HL-60 (cell line): ENCODE measurements at places on chromosomes 1 and 21.
A peak's percentile ranks its signal among the peaks of the same experiment; 100 is the strongest.

DNA sequence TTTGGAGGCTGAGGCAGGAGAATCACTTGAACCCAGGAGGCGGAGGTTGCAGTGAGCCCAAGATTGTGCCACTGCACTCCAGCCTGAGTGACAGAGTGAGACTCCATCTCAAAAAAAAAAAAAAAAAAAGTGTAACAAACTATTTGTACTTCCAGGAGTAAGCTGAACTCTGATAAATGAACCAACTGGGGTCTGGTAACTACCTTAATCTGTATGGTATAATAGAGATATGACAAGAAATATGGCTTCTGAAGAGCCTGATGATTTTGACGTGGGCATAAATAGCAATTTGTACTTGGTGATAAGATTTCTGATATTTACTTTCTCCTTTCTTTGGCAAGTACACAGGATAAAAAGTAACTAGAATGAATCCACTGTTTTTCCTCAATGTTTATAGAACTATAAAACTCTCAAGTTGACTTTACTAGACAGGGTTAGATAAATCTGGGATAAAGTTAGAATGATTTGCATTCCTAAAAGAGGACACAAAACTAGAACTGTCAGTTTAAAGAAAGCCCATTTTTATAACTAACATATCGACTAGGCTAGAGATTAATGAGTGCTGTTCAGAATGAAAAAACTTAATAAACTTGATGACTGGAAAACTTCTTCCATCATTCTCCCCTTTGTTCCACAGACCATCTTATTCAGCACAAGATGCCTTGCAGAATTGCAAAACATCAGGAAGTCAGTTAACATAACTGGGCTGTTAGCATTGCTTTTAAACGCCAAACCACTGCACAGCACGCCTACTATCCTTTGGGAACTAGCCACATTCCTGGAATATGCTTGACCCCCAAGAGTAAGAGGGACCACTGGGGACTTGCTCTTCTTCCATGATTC, 51.5 kb upstream of the EDARADD start:
- DNase-seq, result no peak

DNA sequence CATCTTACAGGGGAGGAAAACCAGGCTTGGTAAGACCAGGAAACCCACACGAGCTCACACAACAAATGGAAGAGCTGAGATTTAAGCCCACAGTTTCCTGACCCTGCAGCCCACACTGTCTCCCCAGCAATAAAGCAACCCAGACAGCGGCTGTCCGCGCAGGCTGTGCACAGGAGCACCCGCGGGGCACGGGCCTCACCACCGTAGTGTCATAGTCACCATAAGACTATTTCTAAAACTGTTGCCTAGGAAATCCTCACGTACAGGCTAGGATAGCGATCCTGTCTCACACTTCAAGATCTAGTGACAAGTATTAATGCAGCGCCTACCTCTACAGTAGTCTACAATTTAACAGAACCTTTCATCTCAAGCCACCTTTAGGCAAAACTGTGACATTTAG, 54.0 kb upstream of the SYT6 start:
- no peak for DNase-seq

DNA sequence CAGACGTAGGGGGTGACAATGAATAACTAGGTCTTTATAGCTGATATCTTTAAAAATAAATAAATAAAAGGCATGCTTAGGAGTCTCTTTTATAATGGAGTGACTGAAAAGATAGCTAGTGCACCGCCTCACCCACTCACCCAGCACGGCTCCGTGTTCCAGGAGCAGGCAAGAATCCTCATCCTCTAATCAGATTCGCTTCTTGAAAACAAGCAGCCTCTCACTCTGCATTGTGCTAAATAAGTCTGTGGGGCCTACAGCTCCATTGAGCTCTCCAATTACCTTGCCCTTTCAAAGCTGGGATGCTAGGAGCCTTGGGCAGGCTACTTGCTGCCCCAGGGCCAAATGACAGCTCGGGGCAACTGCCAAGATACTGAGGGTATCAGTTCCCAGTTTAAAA, 91.5 kb downstream of the TIAM1 start:
- DNase-seq, result no peak

GRCh38 chr1:203133970-203134725, 6.6 kb downstream of the ADORA1 start:
- peak; percentile 83 for DNase-seq

DNA sequence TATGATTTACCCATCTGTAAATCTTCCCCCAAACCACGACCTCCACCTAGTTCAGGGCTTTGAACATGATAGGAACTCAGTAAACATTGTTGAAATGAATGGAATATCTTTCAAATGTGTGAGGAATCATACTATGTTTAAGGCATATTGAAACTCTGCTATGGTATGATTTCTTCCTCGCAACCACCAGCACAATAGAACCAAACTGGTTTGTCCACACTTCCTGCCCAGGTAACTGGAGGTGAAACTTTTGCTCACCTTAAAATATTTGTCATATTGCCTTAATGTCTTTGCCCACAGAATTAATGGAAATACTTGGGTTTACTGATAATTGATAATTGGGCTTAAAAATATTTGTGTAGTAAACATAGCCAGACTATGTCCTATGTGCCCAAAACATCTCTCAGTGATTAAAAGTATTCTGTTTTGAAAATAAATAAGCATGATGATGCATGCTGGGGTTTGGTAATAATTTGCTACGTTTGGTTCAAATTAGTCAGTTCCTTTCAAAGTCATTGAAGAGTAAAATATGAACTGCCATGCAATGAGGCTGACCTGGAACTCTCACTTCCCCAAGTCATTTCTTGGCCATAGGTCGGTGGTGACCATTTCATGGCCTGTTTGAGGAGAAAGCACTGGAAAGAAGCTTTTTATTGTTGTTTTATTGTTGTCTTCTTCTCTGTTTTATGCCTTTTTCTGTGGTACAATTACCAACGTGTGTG, 73.3 kb downstream of the TNFSF18 start:
- no peak for DNase-seq

- peak; percentile 51 for DNase-seq
These were observed 501 bp downstream of the FBXO6 start for GRCh38 chr1:11664336-11665065.

DNA sequence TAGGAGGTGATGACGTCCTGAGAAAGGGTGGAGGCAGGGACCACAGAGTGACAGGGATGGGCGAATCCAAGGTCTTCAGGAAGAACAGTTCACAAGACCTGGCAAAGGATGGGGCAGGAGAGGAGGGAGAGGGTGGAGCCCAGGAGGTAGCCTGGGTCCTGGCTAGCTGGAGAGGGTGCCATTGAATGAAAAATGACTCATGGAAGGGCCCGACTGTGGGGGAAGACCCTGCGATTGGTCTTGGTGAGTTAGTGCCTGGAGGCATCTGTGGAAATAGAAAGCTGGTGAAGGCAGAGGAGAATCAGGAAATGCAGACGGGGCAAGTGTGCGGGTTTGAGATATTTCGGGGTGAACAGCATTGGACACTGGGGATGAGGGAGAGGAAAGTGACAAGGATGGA, 60.3 kb upstream of the SLC45A1 start:
- DNase-seq, result no peak

GRCh38 chr21:37866027-37866426, 50.2 kb downstream of the KCNJ6 start:
- peak; percentile 86 for DNase-seq

DNA sequence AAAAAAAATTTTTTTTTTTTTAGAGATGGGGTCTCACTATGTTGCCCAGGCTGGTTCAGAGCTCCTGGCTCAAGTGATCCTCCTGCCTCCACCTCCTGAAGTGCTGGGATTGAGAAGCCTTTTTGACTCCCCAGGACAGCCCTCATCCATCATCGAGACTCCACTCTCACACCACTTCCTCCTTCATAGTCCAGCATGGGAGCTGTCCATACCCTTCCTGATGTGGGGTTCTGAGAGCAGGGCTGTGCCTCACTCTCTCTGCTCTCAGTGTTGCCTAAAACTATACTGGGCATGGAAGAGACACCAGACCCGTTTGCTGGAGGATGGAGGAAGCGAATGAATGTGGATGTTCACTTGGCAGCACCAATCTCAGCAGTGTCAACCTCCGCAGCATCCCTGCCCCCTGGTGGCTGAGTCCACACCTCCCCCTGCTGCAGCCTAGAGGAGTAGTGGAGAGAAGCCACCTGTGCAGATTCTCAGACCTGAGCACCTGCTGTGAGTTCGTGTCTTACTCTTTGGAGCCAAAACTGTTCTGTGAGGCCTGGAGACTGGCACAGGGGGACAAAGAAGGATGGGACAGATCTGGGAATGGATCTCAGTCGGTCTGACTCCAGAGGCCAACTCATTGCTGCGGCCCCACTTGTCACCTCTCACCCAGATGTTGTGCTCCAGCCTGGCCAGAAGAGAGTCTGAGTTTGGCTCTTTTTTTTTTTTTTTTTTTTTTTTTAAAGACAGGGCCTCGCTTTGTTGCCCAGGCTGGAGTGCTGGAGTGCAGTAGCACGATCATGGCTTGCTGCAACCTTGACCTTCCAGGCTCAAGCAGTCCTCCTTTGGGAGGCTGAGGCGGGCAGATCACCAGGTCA, 17.7 kb downstream of the TINAGL1 start:
- peak; percentile 73 for DNase-seq

DNA sequence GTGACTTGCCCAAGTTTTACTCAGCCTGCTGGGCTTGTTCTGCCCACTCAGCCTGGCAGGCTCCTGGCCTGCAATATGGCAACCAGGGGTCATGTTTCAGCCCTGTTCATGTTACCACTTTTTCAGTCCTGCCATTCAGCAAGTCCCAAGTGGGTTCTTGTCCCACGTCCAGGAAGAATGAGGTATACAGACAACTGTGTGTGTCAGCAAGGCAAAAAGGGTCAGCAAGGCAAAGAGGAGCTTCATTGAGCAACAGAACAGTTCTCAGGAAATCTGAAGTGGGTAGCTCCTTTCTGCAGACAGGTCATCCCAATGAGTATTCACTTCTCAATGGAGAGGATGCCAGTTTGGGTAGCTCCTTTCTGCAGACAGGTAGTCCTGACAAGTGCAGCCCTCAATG, 1233.3 kb upstream of the B3GALT2 start:
- DNase-seq, result no peak

DNA sequence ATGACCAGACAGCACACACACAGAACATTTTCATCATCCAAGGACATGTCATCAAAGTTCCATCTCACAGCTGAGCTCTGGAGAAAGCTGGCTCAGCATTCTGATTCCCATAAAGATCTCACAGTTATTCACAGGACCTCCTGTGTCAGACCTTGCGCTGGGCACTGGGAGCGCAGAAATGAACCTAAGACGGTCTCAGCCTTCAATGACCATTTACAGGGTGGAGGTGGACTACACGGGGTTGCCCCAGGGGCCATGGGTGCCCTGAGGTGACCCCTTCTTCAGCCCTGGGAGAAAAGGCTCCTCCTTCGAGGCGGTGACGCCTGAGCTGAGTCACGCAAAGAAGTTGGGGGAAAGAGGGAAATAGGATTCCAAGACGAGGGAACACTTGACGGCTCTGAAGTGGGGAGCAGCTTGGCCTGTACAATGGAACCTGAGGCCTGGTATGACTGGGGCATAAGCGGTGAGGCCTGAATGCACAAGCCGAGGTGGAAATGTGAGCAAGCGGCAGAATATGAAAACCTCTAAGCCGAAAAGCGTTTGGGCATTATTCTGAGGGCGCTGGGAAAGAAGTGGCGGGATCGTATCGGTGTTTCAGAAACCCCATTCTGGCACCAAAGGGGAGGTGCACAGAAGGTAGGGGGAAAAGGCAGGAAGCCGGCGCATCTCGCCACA, 797 bp downstream of the CC2D1B start:
- no peak for DNase-seq

DNA sequence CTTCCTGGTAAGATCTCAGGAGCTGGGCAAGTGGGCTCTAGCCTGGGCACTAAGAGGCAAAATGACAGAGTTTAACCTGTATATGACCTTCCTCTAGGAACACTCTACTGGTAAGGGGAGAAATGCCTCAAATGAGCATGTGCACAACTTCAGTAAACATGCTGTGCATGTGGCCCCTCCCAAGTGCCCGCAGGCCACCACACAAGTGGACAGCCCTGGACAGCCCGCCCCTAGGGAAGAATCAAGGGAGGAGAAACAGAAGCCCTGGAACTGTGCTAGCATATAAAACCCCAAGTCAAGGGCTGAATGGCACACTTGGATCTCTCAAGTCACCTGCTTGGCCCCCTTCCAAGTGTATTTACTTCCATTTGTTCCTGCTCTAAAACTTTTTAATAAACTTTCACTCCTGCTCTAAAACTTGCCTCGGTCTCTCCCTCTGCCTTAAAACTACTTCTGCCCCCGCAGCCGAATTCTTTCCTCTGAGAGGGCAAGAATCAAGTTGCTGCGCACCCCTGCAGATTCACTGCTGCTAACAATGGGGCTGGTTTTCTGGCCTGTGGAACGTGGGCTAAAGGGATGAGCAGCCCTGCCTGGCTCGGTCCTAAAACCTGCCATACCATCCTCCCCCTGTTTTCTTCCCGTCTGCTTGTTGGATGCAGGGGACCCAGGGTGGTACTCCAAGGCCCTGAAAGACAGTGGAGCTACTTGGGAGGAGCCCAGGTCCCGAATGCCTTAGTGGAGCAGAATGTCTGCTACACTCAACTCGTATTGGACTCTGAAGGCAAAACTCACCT, 93.5 kb downstream of the IER5 start:
- DNase-seq, result no peak

- DNase-seq, result no peak
These were observed 7.1 kb upstream of the ACTA1 start for GRCh38 chr1:229440851-229441537.

DNA sequence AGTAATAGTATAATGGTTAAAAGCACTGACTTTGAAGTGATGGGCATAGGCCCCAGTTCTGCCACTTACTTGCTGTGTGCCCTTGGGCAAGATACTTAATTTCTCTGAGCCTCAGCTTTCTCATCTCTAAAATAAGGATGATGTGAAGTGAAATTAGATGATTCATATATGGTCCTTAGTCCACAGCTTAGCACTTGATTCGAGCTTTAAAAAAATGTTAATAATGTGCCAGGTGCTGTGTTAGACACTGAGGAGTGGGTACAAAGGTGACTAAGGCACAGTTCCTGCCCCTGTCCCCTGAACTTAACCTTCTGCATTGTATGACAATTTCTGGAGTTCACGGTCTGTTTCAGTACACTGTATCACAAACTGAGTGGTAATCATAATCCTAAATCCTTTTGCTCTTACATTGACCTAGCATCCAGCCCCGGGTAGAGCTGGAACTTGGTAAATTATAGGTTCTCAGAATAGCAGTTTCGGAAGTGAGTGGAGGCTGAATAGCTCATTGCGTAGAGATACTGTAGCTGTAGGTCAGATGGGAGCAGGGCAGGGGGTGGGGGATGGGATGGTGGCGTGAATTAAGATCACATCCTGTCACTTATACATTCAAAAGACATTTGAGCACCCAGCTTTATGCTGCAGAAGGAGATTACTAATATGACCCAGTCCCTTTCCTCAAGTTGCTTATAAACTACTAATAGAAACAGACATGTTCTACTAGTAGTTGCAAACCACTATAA, 1.5 kb downstream of the ZNF691 start:
- DNase-seq, result no peak

- no peak for DNase-seq
These were observed 2.4 kb upstream of the SPOCD1 start for GRCh38 chr1:31818206-31818605.
